ENCODE measurements at places on chromosomes 1 and 21.

DNA sequence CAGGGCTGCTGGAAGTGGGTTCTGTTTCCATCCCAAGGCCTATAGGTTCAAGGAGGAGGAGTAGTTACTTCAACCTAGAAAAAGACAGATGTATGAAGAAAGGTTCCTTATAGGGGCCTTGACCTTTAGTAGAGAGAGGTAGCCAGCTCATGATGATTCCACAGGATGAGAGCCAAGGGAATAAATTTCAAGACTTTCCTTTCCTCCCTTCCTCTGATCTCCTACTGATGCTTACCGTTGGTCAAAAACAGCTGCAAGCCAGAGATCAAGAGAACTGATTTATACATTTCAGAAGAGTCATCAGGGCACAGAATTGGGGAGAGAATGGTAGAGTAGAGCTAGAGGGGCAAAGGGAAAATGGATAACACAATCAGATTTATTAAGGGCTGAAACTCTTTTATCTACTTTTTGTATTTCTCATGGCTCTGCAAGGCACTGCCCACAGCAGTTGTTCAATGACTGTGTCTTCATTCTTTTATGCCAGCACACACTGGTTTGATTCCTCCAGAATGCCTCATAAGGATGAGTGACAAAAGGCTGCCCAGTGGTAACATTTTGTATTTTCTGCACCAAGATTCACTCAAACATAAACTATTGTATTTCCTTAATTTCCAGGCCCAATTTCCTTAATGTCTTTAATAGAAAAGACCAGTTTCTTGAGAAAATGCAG, 37.4 kb downstream of the AK5 start:
- DNase-seq: no peak

- no peak for DNase-seq
Measured at GRCh38 chr1:109472779-109473178, 6.4 kb downstream of the SYPL2 start.

DNA sequence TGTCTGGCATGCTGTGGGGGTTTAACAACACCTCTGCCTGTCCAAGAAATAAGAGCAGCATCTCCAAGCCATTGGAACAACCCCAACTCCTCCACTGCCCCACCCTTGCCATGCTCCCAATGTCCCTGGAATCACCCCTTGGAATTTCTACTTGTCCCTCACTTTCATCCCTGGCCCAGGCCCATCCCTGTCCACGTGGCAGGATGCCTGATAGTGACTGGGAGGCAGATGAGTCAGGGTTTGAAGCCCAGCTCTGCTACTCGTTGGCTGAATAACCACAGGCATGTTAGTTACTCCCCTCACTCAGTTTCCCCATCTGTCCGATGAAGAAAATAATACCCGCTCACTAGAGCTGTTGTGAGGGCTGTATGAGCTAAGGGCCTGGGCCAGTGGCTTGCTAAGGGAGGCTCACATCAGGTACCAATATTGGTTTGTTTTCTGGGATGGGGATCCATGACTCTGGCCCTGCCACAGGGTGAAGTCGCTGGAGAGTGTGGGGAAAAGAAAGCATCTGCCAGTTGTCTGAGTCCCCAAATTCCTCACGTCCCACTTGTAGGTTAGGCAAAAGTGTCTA, 99.4 kb upstream of the TLR5 start:
- no peak for DNase-seq

- no peak for DNase-seq
Measured at GRCh38 chr21:35178827-35179226, 129.7 kb upstream of the RUNX1 start.

DNA sequence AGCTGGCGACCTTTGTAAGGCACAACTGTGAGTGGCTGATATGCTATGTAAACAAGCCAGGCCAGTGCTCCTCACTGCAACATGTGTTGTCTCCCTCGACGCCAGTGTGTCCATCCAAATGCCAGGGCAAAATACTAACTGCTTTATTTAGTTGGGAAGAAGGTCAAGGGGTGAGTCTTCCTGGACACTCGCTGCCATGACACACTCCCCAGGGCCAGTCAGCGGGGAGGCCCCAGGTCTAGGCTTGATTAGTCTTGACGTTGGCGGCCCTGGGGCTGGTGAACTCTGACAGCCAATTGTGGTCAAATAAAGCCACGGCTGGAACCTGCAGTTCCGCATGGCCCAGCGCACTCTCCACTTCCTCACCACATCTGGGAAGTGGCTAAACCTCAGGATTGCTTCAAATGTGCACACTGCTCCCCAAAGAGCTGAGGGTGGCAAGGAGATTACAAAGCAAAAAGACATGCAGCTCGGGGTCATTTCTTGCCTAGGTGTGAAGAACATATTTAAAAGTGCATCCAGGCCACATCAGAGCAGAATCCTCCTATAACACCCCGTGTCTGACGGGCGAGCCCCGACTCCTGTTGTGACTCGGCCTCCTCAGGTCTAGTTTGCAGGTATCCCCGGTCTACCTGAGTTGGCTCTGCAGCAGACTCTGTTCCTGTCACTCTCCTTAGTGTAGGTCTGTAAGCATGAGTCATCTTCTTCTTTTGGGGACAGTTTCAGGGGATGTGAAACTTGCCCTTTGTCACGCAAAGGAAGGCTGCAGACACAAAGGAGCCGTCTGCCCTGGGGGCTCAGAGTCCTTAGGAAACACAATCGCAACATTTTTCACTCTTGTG, 183.5 kb downstream of the RUNX1 start:
- no peak for DNase-seq

DNA sequence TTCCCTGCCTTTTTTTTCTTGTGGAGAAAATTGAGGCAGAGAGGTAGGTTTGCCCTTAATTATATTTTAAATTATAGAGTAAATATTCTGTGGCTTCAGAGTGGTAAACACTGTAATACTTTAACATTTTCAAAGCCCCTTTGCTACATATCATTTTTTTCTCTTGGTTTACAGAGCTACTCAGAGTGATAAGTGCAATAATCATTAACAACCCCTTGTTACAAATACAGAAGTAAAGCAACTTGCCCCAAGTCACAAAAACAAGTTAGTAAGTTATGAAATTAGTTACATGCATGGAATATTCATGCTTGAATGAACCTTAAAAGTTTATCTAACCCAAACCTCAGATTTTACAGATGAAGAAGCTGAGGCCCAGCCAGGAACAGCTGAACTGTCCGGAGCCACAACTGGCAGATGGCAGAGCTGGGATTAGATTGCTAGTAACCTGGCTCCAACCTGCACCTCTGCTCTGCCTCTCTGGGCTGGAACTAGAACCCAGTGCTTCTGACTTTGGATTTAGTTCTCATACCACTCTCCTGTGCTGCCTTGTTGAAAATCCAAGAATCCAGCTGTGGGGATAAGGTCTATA, 48.7 kb downstream of the TNN start:
- DNase-seq: no peak

Measured in activated naive CD4-positive, alpha-beta T cell (primary cell).